ENCODE measurements at places on chromosomes 1 and 21.

- no peak for DNase-seq
Measured at GRCh38 chr1:177830531-177831135, 139.2 kb downstream of the SEC16B start.

DNA sequence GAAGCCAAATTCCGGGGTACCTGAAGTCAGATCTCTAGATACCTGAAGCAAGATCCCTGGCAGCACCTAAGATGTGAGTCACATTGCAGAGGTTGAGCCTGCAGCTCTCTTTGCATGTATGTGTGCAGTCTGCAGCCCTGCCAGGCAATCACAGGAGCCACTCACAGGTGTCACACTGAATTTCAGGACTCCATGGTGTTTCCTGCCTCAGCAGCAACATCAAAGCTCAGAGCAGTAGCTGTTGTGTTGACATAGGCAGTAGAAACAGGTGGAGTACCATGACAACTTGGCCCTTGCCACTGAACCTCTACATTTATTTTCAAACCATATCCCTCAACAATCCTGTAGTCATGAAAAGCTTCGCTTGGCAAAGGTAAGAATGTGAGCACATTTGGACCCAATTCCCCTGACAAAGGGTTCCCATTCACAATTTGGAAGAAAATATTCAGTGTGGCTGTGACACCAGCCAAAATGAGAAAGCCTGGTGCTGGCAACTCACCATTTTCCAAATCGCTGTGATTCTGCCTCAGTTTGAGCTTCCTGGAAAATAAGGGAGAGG, 419.8 kb upstream of the NFIA start:
- DNase-seq = no peak

DNA sequence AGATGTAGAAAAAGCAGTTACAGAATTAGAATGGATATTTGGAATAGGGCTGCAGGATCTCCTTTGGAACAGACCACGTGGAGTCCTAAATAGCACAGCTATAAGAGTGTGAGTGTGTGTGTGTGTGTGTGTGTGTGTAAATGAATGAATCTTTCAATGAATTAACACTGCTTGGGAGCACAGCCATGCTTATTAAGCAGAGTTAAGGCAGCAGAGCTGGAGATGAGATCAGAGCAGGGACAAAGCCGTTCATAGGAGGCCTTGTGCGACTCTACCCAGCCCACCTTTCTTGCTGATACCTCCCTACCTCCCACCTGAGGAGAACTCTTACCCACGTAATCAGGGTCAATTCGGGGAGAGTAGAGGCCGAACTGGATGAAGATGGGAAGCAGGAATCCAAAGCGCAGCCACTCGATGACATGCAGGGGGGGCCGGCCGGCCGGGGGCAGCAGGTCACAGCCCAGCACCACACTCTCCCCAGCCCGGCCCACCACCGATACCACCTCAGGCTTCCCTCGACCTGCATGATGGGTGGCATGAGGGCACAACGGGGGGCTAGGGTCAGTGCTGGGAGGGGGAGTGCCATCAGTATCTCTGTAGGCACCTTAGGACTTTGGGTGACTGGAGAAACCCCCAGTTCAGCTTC, 2.7 kb downstream of the IGSF9 start:
- DNase-seq = no peak

- no peak for DNase-seq
Measured at GRCh38 chr1:4868521-4868920, 214.1 kb downstream of the AJAP1 start.

GRCh38 chr1:69459244-69459643, 108.5 kb upstream of the LRRC7 start:
- DNase-seq = no peak

- no peak for DNase-seq
Measured at GRCh38 chr1:86712088-86712860, 7.9 kb downstream of the SH3GLB1 start.
